ENCODE measurements at places on chromosomes 12 and 14.
A peak's percentile ranks its signal among the peaks of the same experiment; 100 is the strongest.

GRCh38 chr14:68790644-68791077 lies 2.2 kb downstream of the ZFP36L1 start:
- no peak for DNase-seq

- DNase-seq, result no peak
Observed at GRCh38 chr14:49865431-49865859, 12.9 kb upstream of the NEMF start.

DNA sequence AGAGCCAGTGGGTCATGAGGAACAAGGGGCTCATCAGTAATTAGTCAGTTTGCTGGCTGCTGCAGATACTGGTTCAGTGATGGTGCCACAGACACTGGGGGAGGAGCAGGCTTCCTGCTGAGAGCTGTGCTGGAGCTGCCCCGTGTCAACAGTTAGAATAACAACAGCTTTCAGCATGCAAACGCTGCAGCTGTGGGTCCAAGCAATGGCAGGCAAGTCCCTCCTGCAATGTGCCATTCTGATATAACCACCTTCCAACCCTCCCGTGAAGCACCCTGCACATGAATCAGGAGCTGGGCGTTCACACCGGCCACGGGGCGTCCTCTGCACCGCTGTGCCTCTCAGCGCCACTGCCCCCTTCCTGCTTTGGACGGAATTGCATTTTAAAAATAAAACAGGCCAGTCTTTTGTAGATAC lies 258.4 kb upstream of the SFSWAP start:
- no peak for DNase-seq

DNA sequence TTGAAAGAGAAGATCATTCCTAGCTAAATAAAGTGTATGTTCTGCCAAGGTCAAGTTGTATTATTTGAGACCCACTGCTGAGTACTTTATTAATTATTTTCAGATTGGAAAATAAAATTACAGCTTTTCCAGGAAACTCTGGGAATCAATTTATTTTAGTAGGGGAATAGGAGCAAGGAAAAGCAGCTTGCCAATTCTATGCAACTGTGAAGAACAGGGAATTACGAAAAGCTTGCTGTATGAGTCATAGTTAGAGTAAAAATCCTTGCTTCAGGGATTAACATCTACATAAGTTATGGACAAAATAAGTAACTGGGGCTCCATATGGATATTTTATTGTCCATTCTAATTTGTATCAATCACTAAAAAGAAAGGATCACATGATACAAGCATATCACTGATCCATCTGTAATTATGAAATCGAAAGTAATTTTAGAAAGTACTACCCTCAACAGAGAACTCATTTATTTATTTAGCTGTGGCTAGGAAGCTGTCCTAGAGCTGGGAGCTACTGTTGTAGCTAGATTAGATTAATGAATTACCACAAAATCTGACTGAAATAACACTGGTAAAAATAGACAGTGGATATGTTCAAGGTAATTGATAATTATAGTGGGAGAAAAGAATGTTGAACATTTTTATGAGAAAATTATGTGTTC lies 303.5 kb upstream of the NPAS3 start:
- no peak for DNase-seq

GRCh38 chr12:6961695-6962284 lies 8.7 kb downstream of the PHB2 start:
- peak; percentile 80 for DNase-seq

DNA sequence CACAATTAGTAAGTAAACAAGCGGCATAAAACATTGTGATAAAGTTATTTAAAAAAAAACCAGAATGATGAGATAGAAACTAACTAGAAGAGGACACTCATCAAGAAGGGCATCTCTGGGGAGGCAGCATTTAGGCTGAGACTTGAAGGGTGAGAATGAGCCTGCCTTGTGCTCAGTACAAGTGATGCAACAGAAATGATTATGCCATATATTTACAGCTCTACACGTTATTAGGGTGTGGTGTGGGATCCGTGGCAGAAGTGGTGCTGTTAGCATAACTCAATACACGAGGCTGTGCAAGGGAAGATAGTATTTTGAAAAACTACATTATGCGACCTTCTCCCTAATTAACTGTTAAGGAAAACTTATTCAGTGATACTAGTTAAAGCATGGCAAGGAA lies 178.5 kb upstream of the ATF7IP start:
- DNase-seq, result no peak

- no peak for DNase-seq
Observed at GRCh38 chr12:63985456-63985855, 141.0 kb downstream of the SRGAP1 start.

GRCh38 chr14:101917413-101918017 lies 46.9 kb upstream of the DYNC1H1 start:
- DNase-seq, result no peak

- DNase-seq, result no peak
Observed at GRCh38 chr12:101642115-101643067, 47.6 kb downstream of the MYBPC1 start.

DNA sequence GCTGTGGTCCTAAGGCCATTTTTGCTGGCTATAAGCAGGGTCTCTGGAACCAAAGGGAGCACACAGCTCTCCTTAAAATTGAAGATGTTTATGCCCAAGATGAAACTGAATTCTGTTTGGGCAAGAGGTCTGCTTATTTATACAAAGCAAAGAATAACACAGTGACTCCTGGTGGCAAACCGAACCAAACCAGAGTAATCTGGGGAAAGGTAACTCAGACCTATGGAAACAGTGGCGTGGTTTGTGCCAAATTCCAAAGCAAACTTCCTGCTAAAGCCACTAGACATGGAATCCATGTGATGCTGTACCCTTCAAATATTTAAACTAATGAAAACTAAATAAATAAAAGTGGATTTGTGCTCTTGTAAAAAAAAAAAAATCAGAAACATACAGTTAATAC lies 29.6 kb upstream of the BICDL1 start:
- no peak for DNase-seq

DNA sequence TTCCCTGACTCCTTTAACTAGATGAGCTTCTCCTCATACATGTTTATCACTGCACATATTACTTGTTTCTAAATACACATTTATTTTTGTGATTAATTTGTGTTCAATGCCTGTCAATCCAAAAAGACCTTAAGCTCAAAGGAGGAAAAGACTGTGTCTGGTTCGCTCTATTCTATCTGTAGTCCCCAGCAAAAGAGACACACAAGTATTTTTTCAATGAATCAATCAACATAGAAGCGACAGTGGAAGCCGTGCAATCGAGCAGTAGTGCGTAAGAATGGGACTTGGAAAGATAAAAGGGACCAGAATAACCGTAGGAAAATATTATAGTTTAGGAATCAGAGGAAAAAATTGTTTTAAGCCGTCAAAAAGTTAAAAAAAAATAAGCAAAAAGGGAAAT lies 951 bp downstream of the WDHD1 start:
- no peak for DNase-seq

GRCh38 chr12:73863546-73863945 lies 674.1 kb upstream of the ATXN7L3B start:
- DNase-seq, result no peak

- no peak for DNase-seq
Observed at GRCh38 chr12:118398940-118399339, 22.6 kb downstream of the SUDS3 start.

DNA sequence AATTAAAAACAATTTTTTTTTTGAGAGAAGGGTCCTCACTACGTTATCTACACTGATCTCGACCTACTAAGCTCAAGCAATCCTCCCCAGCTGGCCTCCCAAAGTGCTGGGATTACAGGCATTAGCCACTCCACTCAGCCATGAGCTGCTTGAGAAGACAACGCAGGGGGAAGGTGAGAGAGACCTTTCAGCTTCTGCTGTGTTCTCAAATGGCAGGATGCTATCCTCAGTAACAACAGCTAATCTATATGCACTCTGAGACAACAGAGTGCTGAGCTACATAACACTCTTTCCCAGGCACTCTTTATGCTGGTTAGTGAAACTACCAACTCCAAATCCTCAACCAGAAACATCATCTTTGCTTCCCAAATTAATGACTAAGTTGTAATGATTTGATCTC lies 526.1 kb downstream of the CCER1 start:
- no peak for DNase-seq
